ENCODE measurements at places on chromosomes 3 and 15.

DNA sequence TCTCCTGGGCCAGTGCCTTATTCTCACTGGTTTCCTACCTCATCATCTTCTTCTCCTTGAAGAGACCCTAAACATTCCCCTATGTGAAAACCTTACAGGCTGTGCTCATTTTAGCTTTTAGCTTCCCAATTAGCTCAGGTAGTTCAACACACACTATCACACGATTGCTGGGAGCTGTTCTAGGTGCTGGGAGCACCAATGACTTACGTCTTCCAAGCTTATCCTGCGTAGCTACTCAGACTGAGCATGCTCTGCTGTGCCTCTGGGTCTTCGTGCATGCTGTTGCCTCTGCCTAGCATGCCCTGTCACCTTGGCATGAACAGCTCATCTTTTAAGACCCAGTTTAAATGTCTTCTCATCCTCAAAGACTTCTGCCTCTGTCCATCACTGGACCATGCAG, 55.7 kb upstream of the APEH start:
- no peak for DNase-seq

DNA sequence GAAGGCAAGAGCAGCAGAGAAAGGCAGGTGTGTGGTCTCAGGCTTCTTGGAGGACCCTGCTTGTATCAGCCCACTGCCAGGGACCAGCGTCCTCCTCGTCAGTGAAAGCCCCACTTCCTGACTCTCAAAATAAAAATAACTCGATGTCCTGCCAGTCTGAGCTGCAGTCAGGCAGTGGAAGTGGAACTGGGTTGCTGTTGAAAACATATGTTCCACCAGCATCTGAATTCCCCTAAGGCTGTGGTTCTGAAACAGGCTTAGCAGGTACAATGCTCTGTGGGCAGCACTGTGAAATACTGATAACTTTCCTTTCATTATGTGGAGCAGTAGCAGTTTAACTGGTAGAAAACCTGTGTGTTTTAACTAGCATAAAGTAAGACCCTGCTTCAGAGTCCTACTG, 121.6 kb upstream of the EIF1B start:
- DNase-seq: no peak

- no peak for DNase-seq
Observed at GRCh38 chr3:14663396-14664135, 11.4 kb upstream of the C3orf20 start.

DNA sequence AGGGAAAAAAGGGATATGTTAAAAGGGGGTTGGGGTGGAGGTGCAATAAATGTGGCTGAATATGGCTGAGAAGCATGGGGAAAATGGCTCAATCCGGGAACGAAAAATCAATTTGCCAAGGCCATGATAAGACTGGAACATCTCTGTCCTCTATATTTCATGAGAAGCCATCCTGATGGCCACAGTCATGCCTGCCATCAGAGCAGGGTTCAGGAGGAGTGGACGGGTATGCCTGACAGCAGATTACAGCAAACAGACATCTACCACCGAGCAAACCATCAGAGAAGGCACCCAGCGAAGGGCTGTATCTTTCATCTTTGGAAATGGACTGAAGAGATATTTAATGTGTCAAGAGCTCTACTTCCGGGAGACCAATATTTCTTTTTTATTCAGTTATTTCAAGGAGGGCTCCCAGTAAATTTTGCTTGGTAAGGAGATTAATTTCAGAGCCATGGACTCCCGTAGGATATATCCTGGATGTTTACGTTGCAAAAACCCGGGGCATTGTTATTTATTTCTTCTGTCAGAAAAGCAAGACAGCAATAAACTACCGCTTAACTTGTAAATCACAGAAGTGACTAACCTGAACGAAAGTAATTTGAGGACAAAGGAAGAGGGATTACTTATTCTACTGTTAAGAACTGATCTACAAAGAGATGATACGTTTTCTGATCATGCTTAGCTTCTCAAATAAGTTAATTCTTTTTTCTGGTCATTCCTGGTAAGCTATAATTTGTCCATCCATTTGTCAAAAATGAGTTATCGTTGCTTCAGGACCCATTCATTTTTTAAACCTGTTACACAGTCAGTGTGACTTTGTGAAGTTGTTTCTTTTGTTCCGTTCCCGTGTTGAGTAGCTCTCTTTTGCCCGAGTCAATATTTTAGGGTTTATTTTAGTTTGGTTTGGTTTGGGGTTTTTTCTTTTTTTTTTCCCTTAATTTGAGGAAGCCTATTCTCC, 80.6 kb upstream of the CHD2 start:
- no peak for DNase-seq

DNA sequence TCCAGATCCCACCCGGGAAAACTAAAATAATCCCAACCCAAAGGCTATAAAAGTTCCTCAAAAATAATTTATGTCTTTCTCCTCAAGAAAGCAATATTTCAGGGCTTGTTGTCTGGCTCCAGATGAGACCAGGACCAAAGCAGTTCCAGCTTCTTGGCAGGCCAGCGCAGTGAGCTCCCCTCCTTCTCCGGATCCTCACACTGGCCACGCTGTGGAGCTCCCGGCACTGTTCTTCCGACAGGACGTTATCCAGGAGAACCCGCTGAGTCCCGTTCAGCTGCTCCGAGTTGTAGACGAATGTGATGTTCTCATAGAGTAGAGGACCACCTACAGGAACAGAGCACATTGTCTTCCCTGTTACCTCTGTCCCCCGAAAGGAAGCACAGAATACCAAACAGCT, 146.3 kb downstream of the P3H2 start:
- DNase-seq: no peak

- no peak for DNase-seq
Observed at GRCh38 chr15:78955355-78955754, 10.5 kb upstream of the CTSH start.

DNA sequence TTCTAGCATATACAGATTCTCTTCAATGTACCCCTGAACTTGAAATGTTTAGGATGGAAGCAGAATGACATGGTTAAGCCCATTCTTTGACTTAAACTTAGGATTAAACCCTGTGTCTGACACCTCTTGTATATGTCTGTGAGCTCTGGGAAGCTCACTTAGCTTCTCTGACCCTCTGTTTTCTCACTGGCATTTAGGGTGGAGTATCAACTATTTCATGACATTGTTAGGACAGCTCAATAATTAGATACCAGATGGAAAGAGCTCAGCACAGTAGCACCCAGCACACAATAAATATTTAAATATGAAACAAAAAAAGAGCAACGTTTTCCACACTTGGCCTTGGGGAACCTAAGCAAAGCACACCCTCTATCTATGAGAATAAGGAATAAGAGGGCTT, 18.2 kb upstream of the RPS17 start:
- DNase-seq: no peak

DNA sequence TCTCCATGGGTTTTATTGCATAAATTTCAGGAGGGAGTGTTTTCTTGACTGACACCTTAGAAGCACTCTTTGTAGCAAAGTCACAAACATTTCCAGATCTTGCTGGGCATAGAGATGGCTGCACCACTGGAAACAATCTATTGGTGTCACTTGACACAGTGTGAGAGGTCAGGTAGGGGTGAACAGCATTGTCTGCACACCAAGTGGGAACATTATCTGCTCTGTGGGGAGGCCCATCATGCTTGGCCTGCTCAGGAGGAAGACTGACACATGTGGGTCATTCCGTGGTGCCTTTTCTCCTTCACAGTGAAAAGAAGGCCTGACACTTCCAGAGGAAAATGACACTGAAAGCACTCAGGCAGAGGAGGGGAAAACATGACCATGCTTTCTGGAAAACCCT, 149.9 kb upstream of the GALNT15 start:
- DNase-seq: no peak

DNA sequence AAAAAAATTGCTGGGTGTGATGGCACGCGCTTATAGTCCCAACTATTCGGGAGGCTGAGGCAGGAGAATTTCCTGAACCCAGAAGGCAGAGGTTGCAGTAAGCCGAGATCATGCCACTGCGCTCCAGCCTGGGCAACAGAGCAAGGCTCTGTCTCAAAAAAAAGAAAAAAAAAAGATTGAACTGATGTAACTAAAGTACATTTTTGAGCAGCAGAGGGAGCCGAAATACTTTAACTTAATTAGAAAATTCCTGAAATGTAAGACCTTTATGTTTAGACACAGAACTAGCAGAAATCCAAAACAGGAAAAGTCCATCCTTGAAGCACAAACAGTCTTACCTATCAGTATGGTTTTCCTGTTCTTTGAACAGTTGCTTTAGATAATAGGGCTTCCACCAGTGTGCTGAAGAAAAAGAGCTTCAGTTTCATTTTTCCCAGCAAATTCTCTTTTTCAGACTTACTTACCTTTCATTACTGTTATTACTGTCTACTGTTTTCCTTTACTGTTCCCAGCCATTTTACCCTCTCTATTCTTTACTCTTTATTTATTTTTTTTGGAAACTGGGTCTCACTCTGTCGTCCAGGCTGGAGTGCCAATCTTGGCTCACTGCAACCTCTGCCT, 33.4 kb upstream of the ZNF609 start:
- DNase-seq: no peak

GRCh38 chr3:134682196-134682880, 31.5 kb upstream of the KY start:
- DNase-seq: no peak
